ENCODE measurements at places on chromosomes 5 and 9.

- no peak for DNase-seq
These were observed 45.4 kb downstream of the PCSK1 start for GRCh38 chr5:96387616-96388015.

- no peak for DNase-seq
These were observed 50.7 kb downstream of the SLC44A1 start for GRCh38 chr9:105295201-105295550.

GRCh38 chr5:110625376-110625999 lies 101.0 kb downstream of the TMEM232 start:
- no peak for DNase-seq

DNA sequence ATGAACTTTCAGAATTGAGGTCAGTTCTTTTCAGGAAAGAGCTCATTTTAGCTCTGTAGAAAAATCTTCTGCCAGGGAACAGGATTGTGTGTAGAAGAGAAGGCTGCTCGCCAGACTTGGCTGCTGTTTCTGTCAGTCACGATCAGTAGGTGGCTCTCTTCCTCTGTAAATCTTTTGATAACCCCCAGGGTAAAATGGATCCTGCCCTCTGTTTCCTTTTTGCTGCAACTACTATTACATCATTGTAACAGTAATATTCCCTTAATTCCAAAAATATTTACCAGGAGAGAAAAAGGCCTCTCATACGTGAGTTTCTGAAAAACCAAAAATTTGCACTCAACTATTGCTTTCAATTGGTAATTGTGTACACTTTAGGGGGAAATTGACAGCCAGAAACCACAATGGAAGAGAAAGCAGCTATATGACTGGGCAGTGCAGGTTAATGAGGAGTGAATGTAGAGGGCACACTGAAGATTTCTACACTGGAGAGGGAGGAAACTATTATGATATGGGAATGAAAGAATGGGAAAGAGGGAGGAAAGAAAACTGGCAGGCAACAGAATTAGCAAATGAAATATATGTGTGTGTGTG lies 12.3 kb downstream of the IFNA21 start:
- peak; percentile 64 for DNase-seq

GRCh38 chr9:120187758-120188157 lies 392.2 kb downstream of the CDK5RAP2 start:
- no peak for DNase-seq

DNA sequence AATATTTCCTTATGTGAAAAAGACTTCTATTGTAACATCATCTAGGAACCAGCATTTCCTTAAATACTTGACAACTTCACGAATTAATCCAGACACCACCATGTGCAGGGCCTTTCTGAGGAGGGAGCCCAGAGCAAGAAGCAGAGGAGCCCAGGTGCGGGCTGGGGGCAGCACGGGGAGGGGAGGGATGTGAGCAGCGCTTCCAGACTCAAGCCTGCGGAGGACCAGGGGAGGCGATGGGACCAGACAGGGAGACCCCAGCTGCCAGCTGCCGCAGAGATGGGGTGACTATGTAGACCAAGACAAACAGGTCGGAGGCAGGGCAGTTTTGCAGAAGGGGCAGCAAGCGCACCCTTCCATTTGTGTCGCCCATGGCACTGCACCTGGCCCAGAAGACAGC lies 596.1 kb downstream of the IRX1 start:
- no peak for DNase-seq

DNA sequence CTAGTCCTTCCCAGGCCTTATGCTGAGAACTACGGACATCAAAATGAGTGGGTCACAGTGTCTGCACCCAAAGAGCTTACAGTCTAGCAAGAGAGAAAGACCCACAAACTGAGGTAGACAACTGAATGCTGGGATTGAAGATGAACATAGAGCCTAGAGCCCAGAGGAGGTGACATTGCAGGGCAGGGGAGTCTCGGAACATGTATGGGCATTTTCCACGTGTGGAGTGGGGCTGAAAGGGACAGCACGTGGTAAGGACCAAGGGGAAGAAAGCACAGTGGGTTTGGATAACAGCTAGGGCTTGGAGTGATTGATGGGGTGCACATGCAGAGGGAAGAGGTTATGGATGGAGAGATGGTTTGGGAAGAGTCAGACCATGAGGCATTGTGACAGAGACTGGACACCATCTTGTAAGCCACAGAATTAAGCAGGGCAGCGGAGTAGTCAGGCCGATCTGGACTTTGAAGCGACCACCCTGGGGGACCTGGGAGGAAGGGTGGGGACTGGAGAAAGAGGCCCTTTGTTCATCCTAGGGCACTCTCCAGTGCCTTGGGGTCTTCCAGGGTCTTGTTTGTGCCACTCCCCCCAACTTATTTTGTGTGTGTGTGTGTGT lies 47.5 kb upstream of the SH3PXD2B start:
- DNase-seq = no peak

- DNase-seq = peak; percentile 50
These were observed 64.5 kb downstream of the ARSB start for GRCh38 chr5:78920604-78921003.

- DNase-seq = no peak
These were observed 776 bp downstream of the APBA1 start for GRCh38 chr9:69671311-69671878.

DNA sequence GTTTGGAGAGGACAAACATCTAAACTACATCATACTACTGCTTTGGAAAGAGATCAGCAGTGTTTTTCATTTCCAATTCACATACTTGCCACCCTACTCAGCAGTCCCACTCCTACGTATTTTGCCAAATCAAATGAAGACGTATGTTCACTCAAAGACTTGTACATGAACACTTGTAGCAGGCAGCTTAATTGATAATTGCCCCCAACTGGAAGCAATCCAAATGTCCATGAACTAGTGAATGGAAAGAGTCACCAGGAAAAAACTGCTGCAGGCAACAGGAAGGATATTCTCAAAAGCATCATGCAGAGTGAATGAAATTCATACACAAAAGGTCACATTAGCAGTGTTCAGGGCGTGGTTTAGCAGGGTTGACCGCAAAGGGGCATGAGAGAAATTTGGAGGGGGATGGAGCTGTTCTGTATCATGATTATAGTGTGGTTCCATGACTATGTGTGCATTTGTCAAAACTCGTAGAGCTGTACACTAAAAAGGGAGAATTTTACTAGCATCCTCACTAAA lies 38.8 kb downstream of the PAEP start:
- no peak for DNase-seq

GRCh38 chr5:12277504-12278192 lies 373.4 kb upstream of the CTNND2 start:
- no peak for DNase-seq

DNA sequence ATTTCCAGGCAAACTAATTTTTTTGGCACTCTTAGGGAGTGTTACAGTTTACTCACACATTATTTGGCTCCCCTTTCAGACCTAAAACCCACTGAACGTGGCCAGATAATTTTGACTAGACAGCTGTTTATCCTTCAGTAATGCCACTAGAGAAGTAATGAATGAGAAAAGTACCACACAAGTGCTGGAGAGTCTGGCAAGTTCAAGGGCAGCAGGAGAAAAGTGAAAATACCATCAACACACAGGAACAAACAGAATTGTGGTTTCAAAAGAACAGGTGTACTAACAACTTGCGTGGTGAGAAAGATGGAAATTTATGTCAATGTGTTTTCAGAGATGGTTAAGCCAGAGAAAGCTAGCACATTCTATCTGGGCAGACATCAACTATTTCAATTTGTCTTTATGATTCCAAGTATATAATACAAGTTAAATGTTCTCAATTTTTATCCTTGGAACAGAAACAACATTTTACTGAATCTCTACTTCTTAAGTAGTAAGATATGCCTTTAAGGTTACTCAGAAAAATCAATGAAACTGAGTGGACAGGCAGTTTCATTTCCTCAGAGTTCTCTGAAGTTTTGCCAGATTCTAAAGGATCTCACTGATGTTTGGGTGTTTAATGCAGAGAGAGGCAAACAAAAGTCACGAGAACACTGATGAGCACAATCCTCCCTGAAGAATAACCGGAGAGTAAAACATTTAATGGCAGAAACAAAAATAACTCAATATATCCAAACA lies 91.0 kb downstream of the ARSB start:
- DNase-seq = no peak

DNA sequence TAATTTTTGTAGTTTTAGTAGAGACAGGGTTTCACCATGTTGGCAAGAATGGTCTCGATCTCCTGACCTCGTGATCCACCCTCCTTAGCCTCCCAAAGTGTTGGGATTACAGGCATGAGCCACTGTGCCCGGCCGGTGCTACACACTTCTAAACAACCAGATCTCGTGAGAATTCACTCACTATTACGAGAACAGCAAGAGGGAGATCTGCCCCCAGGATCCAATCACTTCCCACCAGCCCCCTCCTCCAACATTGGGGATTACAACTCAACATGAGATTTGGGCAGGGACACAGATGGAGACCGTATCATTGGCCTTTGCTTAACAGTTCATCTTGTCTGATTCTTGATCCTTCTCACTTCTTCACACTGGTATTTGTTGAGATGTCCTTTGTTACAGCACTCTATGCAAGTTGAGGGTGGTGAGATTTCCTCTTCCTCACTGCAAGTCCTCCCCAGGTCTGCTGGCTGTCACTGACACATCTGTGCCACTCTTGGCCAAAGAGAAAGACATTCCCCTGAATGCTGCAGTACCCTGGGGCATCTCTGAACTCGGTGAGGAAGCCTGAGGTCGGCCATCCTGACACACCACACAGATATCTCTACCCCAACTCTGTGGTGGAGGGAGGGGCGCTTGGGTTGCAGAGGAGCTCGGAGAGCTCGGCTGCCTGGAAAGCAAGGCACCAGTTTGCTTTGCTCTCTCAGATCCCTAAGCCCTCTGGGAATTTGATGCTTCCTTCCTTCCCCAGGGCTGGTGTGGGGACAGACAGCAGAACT lies 4.2 kb upstream of the SUB1 start:
- no peak for DNase-seq

DNA sequence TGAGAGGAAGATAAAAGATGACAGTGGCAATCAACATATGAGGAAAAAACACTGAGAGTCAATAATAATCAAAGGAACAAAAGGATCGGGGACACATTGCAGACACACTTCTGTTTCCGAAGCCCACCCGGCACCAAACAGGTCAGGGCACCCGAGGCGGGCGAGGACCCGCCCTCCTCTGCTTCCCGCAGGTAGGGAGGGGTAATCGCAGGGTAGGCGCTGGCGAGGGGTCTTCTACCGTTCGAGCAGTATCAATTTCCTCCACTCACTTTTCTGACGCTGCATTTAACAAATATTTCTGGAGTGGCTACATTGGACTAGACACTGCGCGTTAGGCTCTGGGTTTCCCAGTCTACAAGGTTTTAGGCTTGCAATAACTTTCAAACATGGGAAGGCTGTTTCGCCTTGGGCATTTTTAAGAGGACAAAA lies 1.3 kb downstream of the TXN start:
- no peak for DNase-seq

- DNase-seq = no peak
These were observed 2.1 kb upstream of the TRMO start for GRCh38 chr9:97924386-97924785.

Measured in brain microvascular endothelial cell (primary cell).